Fibroblast of the aortic adventitia (primary cell): ENCODE measurements at places on chromosomes 6 and 20. TPM values are rescaled to one million over a fixed set of nuclear protein-coding genes. Genes with fewer than 3 reads are reported as not detected.
A peak's percentile ranks its signal among the peaks of the same experiment; 100 is the strongest.

- no peak for DNase-seq
Observed at GRCh38 chr20:40238511-40238910, 450.5 kb downstream of the MAFB start.

GRCh38 chr20:3000852-3001523, 42.4 kb upstream of the GNRH2 start:
- peak; percentile 85 for DNase-seq

- no peak for DNase-seq
Observed at GRCh38 chr20:32216179-32217142, 8.8 kb downstream of the POFUT1 start.

GRCh38 chr20:58553166-58553696, 38.0 kb upstream of the APCDD1L start:
- no peak for DNase-seq

GRCh38 chr6:116036885-116037284, 23.8 kb downstream of the FRK start:
- DNase-seq = no peak

DNA sequence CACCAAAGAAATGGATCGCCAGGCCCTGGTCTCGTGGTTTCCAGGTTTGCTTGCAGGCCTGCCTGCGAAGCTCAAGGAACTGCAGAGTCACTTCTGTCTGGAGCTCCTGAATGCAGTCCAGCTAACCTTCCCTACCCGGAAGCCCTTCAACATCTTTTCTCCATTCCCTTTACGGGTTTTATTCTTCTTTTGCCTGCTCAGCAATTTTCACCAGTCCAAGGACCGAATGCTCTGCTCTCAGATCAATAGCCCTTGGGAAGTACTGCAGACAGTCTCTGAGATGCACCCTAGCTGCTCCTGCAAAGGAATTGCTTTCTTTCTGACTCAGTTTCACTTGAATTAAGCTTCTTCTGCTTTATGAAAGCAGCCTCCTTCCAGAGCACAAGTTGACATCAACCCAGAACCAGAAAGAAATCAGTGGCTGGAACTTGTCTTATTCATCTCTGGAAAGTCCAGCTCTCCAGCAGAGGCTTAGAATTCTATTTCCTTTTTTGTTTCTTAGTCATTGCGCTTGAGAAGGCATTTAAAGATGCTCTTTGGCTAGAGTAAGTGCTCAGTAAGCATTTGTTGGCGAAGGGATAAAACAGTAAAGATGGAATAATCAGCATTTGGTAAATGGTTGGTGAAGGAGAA, 18.7 kb upstream of the YWHAB start:
- DNase-seq = peak; percentile 48

- DNase-seq = no peak
Observed at GRCh38 chr6:19838442-19839236, 1.5 kb downstream of the ID4 start.

- DNase-seq = no peak
Observed at GRCh38 chr6:27726619-27727023, 185.6 kb downstream of the OR2B2 start.

DNA sequence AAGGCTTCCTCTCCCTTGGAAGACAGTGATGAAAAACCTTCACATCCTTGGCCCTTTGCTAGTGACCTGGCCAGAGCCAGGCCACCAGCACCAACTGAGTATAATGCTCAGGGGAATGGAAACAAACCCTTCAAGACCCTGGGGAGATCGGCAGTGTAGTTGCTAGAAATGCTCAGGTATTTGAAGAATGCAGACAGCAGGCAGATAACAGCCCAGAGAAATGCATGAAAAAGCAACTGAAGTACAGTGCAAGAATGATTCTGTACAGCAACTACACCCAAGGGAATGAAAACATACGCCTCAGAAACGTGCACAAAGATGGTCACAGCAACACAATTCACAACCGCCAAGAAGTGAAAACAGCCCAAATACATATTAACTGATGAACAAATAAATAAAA, 41.1 kb downstream of the PPP1R3G start:
- DNase-seq = peak; percentile 83

DNA sequence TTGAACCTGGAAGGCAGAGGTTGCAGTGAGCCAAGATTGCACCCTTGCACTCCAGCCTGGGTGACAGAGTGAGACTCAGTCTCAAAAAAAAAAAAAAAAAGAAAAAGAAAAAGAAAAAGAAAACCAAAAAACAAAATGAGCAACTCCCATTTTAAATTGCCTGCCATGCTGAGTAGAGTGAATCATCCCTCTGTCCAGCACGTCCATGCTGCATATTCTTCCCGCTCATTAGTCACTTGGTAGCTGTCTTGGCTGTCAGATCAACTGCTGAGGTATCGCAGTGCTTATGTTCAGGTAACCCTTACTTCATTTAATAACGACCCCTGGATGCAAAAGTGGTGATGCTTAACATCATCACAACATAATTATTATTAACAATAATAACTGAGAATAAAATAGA, 72.6 kb upstream of the RNF24 start:
- no peak for DNase-seq

GRCh38 chr6:144722925-144723324, 437.8 kb downstream of the UTRN start:
- no peak for DNase-seq

GRCh38 chr6:157569543-157569942, 188.6 kb downstream of the ZDHHC14 start:
- DNase-seq = no peak

- DNase-seq = peak; percentile 46
Observed at GRCh38 chr20:30811885-30812671, 445.4 kb upstream of the DEFB115 start.

DNA sequence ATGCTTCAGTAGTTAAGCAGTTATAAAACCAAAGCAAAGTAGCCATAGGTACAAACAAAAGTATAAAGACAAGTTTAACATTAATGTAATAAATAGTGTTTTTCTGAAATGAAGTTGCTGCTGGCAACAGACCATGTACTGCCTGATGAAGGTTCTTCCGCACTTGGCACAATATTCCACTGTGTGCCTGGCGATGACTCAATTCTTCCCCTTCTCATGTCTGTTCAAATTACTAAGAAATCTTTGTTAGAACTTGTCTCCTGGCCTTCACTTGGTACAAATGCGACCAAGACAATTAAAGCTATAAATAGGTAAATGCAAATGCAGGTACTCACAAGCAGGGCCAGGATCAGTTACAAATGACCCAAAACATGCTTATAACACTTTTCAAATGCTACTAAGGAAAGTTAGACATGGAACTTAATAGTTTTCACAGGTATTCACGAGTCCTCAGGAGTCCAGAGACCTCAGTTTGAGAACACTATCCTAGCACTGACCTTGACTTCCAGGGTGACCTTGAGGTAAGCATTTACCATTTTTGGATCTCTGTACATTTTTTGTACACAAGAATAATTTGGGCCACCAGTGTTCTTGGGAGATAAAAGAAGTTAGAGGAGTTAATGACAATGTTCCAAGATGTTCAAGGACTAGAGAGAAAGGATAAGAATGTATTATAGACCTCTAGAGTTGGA, 8.1 kb upstream of the DDR1 start:
- DNase-seq = peak; percentile 77

DNA sequence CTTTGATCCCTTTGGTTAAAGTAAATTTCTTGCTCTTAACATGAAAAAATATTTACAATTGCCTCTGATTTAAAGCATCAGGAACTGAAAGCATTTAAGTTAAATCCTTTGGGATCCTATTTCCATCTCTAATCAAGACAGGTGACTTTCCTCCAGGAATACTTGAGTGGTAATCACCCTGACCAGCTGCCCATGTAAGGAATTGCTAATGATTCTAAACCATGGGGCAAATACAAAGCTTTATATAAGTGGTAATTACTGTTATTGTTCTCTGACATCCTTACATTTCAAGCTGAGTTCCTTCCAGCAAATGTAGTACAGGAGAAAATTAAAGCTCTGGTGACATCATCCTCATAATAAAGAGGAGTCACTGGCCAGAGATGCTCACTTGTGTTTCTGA, 100.6 kb downstream of the CRYBG1 start:
- DNase-seq = no peak

DNA sequence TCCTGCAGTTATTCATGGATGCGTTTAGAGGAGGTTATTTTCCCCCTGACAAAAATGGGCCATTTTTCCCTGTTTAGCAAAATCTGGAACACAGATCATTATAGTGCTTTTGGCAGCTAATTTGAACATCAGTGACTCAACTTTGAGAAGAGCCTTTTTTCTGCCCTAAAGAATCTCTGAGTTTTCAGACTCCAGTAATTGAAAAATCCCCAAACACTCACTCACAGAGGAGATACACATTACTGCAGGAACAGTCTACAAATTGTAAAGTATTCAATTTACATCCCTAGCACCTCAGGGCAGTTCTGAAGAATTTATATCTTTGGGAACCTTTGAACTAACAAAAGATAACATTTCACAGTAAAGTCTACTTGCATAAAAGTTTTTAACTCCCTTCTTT, 966.6 kb upstream of the SLC35B3 start:
- DNase-seq = peak; percentile 8

- no peak for DNase-seq
Observed at GRCh38 chr6:90425161-90425641, 128.6 kb upstream of the BACH2 start.

DNA sequence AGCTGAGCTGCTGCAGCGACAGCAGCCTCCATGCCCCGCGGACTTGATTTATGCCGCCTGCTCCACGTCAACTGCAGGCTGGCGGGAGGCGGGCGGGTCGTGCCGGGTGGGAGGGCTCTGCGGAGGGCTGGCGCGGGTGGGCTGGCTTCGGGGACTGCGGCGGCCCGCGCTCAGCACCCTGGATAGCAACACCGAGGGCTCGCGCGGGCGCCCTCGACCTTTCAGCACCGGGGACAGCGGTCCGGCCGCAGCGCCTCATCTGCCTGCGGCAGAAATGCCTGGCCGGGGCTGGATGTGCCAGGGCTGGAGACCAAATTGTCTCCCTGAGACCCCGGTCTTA, 792 bp downstream of the SNAP25 start:
- peak; percentile 50 for DNase-seq

DNA sequence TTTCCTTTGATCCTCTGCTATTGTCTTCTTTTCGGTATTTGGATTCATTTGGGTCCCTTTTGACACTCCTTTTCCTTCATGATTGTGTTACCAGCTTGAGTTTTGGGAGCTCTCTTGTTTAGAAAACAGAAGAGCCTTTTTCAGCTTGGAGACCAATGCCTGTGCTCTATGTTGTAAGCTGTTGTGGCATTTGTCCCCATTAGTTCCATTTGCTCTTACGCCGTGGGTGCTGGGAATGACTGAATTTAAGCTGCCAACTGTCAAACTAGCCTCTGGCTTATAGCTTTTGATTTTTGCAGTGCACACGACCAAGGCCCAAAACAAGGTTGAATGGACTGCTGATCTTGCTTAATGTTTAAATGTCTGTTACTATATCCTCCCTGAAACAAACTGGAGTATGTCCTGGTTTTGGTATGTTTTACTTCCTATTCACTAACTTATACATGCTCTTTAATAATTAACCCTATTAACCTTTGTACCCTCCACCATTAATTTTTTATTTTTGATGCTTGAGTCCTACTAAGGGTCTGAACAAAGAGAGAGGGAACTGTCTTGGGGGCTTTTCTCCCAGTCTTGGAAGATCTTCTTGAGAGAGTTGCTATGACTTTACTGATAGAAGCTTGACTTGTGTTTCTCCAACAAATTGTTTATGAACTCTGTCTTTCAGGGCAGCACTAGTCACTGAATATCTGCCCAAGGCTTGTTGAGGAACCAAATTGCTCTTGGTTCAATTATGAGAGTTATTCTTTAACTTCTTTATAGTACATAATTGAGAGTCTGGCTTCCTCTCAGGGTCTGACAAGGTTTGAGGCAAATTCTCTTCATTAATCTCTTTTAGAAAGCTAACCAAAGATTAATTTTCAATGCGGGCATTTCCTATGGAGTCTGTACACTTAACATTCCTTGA, 100.3 kb upstream of the SIRPG start:
- no peak for DNase-seq

DNA sequence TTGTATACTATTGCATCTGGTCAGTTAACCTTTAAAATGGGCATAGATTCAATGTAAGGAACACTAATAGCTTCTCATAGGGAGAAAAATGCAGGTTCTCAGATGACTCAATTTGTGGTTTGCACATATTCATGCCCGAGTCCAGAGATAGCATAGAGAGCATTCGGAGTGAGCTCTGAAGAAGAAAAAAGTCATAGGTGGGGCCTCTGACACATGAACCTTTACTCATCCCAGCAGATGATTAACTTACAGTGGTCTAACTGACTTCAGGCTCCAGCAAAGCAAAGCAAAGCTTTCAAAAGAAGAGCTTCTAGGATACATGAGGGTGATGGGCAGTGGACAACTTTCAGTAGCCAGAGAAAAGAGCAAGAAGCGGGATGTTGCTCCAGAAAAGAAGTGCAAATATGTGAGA, 55.3 kb upstream of the BTN3A2 start:
- peak; percentile 78 for DNase-seq

- no peak for DNase-seq
Observed at GRCh38 chr6:16873698-16874097, 112.4 kb upstream of the ATXN1 start.

GRCh38 chr6:137013031-137013430, 31.7 kb downstream of the IL20RA start:
- DNase-seq = peak; percentile 54

- DNase-seq = peak; percentile 30
Observed at GRCh38 chr20:61896058-61896961, 169.4 kb downstream of the TAF4 start.

GRCh38 chr6:54426995-54427394, 118.8 kb downstream of the TINAG start:
- no peak for DNase-seq

- DNase-seq = peak; percentile 4
Observed at GRCh38 chr20:22866812-22867341, 168.2 kb upstream of the SSTR4 start.

DNA sequence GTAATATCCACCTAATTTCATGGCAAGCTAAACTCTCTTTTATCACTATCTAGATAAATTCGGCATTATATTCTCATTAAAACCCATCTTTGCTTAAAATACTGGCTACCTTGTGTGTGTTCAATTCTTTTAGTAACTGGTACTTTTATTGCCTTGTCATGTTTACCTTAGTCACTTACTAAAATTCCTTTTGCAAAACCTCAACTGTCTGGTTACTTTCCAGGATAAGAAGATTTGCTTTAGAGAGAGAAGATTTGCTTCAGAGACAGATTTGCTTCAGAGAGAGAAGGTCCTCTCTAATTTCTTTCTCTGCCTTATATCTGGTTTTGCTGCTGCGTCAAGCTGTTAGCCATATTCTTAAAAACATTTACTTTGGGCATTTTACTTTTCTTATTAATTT, 151.5 kb upstream of the MLIP start:
- no peak for DNase-seq

The KIAA1586 gene
- total RNA-seq = 9.7 and 26.2 TPM in 2 replicates

The C6orf58 gene
- total RNA-seq = not detected in 2 replicates

The LPA gene
- not detected in 2 replicates for total RNA-seq

The CALHM4 gene
- not detected in 2 replicates for total RNA-seq

The PTGIS gene
- 279 and 1,011 TPM in 2 replicates for total RNA-seq

The EYS gene
- 0.09 TPM in 1 of 2 replicates, not detected in the other for total RNA-seq

The C6orf163 gene
- total RNA-seq = 3.9 and 5.2 TPM in 2 replicates

The ESR1 gene
- total RNA-seq = 2.7 and 3.4 TPM in 2 replicates

The ISM1 gene
- total RNA-seq = 1.1 TPM in 1 of 2 replicates, not detected in the other

The ADGRB3 gene
- total RNA-seq = 0.33 and 1.4 TPM in 2 replicates

The HM13 gene
- 47.6 and 131 TPM in 2 replicates for total RNA-seq

The SCRT2 gene
- not detected in 2 replicates for total RNA-seq

The LST1 gene
- total RNA-seq = not detected in 2 replicates

The HSD17B8 gene
- total RNA-seq = 2.6 and 4.2 TPM in 2 replicates

The SLC22A7 gene
- not detected in 2 replicates for total RNA-seq
